ENCODE measurements at places on chromosomes 6 and 20. TPM values are rescaled to one million over a fixed set of nuclear protein-coding genes. Genes with fewer than 3 reads are reported as not detected.

Gene PRPH2
- 0.19 TPM for total RNA-seq

Gene COL20A1
- not detected for total RNA-seq

Gene CCR6
- total RNA-seq = not detected

Gene WFDC10B
- not detected for total RNA-seq

Gene KIF13A
- total RNA-seq = 43.4 TPM

Gene LRRC73
- 0.19 TPM for total RNA-seq

All from endothelial cell of coronary artery (primary cell).